ENCODE measurements at places on chromosomes 1 and 21.

DNA sequence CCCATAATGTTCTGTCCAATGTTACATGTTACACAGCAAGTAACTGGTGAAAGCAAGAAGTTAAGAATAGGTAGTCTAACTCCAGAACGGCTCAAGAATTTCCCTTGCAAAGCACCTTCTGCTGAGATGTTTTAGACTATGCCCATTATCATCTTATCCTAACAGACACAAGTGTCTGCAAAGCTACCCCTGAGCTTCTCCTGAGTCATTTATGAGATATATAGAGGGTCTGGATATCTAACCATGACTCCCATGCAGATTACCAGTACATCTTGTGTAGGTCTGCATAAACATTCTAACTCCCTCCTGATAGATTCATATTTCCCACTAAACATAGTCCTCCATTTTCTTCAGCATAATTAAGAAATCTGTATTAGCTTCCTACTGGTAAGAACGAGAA is 171.7 kb downstream of the COQ8A start:
- no peak for DNase-seq

GRCh38 chr21:29710498-29710897 is 229.3 kb downstream of the GRIK1 start:
- DNase-seq, result no peak

- DNase-seq, result no peak
Observed at GRCh38 chr21:45164124-45164511, 89.7 kb downstream of the ADARB1 start.

GRCh38 chr1:8169364-8170058 is 143.4 kb upstream of the ERRFI1 start:
- DNase-seq, result peak; percentile 38

- DNase-seq, result no peak
Observed at GRCh38 chr1:193190096-193190744, 3.8 kb upstream of the B3GALT2 start.

DNA sequence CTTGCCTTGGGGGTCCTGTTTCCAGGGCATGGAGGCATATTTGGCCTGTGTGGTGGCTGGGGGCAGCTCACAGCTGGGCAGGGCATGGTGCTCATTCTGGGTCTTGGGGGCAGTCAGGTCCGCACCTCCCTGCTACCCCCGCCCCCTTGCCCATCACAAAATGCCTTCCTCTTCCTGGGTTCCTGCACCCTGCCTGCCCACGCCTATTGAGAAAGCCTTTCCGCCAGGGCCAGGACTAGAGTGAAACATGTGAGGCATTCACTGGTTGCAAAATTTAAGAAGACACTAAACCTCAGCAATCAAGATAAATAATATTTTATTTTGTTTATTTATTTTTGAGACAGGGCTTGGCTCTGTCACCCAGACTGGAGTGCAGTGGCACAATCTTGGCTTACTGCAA is 19.7 kb downstream of the PTAFR start:
- no peak for DNase-seq

GRCh38 chr1:192951691-192952460 is 107.3 kb downstream of the UCHL5 start:
- DNase-seq, result no peak

- no peak for DNase-seq
Observed at GRCh38 chr1:53562291-53562980, 103.2 kb downstream of the DMRTB1 start.

GRCh38 chr1:211726467-211726995 is 51.1 kb upstream of the NEK2 start:
- DNase-seq, result no peak

DNA sequence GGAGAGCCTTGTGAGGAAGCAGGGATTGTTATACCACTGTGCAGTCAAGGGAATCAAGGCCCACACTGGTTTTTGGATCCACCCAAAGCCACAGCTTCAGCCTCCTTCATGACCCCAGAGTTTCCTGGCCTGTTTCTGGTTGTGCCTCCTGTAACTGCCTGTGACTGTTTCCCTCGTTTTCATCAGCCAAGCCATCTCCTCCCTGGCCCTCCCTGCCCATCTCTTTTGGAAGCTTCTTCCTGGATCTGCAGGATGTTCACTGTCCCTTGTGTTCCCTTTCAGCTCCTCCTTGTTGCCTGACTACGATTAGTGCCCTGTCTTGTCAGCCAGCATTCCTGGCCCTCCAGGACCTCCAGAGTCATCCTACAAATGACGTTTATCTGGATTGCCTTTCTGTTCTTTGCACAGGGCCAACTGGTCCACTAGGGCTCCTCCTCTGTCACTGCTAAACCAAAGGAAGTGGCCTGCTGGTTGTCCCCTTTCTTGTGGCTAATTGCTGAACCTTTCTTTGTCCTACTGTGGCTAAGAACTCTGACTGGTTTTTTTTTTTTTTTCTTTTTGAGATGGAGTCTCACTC is 17.9 kb downstream of the SFT2D2 start:
- no peak for DNase-seq

GRCh38 chr1:155504207-155504606 is 58.4 kb downstream of the ASH1L start:
- no peak for DNase-seq

- DNase-seq, result no peak
Observed at GRCh38 chr1:164678136-164678700, 119.2 kb downstream of the PBX1 start.
